ENCODE measurements at places on chromosomes 11 and 22.
A peak's percentile ranks its signal among the peaks of the same experiment; 100 is the strongest.

DNA sequence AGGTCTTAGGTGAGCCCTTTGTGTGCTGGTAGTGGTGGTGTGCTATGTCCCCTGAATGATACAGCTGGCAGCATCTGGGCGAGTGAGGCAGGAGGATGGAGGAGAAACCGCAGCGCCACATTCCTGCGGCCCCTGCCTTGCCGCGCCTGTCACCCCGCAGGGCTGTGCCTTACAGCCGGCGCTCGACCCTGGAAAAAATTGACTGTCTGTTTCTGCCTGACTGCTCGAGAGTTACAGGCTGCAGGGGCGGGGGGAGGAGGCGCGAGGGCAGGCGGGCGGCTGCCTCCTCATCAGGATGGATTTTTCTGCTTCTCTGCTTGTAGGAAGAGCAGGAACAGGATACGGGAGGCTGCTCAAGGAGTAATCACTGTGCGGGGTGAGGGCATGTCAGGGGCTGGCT lies 443.4 kb downstream of the MIAT start:
- no peaks in the 10 kb centered on the region for H3K36me3 ChIP-seq
- DNase-seq, result no peak
- no peaks in the 10 kb centered on the region for H3K27me3 ChIP-seq
- H3K4me3 ChIP-seq, result peak overlapping the region; percentile 9
- H3K27ac ChIP-seq, result no peak overlapping the region
- H3K4me1 ChIP-seq, result no peaks in the 10 kb centered on the region

DNA sequence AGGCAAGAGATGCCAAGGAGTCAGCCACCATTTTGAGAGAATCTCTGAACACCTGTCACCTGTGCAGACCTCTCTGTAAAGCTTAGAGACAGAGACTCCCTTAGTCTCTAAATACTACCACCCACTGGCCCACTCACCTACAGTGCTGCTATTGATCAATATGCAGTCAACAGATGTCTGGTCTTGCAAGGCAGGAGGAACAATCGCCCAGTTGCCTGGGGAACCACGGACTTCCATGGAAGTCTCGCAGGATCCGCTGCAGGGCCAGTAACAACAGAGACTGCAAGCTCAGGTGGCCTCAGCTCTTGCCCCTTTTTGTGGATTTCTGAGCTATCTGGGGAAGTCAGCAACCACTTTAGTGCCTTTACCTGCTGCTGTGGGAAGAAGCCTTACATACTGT lies 195.1 kb downstream of the OPCML start:
- no peak for DNase-seq
- H3K27ac ChIP-seq, result no peak overlapping the region
- H3K4me3 ChIP-seq, result no peak overlapping the region
- no peaks in the 10 kb centered on the region for H3K4me1 ChIP-seq
- H3K36me3 ChIP-seq, result no peaks in the 10 kb centered on the region
- H3K27me3 ChIP-seq, result no peaks in the 10 kb centered on the region

- DNase-seq, result no peak
- H3K36me3 ChIP-seq, result no peaks in the 10 kb centered on the region
- H3K27me3 ChIP-seq, result no peaks in the 10 kb centered on the region
- peak overlapping the region; percentile 93 for H3K27ac ChIP-seq
Measured at GRCh38 chr22:37675930-37676735, 697 bp downstream of the LGALS1 start.

- H3K36me3 ChIP-seq, result no peaks in the 10 kb centered on the region
- peak overlapping the region; percentile 58 for H3K4me3 ChIP-seq
- H3K27me3 ChIP-seq, result no peaks in the 10 kb centered on the region
- DNase-seq, result peak; percentile 37
- H3K27ac ChIP-seq, result peak overlapping the region; percentile 73
Measured at GRCh38 chr22:35894464-35894878, 134.2 kb downstream of the RBFOX2 start.

DNA sequence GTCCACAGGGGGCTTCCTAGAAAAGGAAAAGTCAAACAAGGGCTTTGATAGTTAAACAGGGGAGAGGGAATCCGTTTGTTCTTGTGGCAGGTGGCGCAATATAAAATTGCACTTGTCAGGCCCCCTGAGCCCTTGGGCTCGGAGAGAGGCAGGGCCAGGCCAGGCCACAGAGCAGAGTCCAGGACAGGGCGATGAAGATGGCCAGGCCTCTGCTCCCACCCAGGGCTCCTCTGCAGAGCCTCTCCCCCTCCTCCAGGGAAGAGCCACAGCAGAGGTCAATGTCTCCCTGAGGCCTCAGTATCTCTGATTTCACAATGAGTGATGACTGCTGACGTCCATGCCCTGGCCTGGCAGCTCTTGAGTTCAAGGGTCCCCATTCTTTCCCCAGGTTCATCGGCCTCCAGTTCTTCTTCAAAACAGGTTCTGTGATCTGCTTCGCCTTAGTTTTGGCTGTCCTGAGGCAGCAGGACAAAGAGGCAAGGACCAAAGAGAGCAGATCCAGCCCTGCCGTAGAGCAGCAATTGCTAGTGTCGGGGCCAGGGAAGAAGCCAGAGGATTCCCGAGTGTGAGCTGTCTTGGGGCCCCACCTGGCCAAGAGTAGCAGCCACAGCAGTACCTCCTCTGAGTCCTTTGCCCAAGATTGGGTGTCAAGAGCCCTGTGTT lies 36.4 kb upstream of the TPBGL start:
- no peaks in the 10 kb centered on the region for H3K4me1 ChIP-seq
- no peaks in the 10 kb centered on the region for H3K36me3 ChIP-seq
- no peak for DNase-seq
- H3K4me3 ChIP-seq, result no peak overlapping the region

DNA sequence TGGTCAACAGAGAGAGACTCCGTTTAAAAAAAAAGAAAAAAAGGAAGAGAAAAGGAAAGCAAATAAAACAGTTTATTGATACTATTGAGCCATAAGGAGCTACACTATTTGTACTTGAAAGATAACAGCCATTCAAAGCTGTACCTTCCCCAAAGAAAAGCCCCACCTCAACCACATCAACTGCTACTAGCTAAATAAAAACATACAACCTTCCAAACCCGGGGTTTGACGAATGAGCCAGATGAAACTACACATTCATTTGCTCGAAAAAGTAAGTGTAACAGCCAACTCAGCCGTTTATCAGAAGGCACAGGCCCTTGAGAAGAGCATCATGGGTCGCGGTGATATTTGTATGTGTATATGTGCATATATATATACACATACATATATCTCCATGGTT lies 78.4 kb downstream of the SIK3 start:
- H3K27me3 ChIP-seq, result no peaks in the 10 kb centered on the region
- no peak overlapping the region for H3K27ac ChIP-seq
- no peak overlapping the region for H3K4me3 ChIP-seq
- H3K4me1 ChIP-seq, result no peaks in the 10 kb centered on the region

- no peak overlapping the region for H3K4me3 ChIP-seq
- no peak overlapping the region for H3K27ac ChIP-seq
- no peak for DNase-seq
- no peaks in the 10 kb centered on the region for H3K4me1 ChIP-seq
Measured at GRCh38 chr11:26976389-26976788, 17.5 kb upstream of the FIBIN start.

- H3K4me1 ChIP-seq, result peaks cover 15% of the 10 kb centered on the region
- H3K27me3 ChIP-seq, result no peaks in the 10 kb centered on the region
- no peak for DNase-seq
Measured at GRCh38 chr11:45158891-45159605, 12.6 kb downstream of the PRDM11 start.

DNA sequence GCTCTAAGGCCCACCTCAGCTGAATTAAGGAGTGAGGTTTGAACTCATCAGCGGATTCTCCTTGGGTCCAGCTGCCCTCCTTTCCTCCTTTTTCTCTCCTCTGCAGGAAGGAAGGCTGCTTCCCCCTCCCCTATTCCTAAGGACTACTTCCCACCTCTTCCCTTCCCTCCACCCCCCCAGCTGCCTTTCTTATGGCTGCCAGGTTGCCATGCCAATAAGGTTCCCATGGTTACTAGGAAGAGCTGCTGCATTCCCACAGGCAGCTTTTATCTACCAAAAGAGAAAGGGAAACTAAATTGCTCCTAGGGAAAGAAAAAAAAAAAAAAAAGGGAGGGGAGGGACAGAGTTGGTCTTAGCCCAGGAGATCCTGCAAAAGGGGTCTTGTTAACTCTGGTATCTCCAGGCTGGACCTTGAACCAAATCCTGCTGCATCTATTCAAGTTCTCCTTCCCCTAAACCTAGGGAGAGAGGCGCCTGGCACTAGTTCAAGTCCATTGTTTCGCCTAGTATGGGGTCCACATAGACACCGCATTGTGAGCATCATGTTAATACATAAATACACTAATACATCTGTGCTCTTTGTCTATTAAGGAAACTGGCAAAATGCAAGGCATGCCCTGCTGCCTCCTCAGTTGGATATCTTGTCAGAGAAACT lies 21.2 kb upstream of the FEZ1 start:
- no peak overlapping the region for H3K27ac ChIP-seq
- no peaks in the 10 kb centered on the region for H3K36me3 ChIP-seq
- H3K4me3 ChIP-seq, result no peak overlapping the region
- H3K4me1 ChIP-seq, result no peaks in the 10 kb centered on the region

DNA sequence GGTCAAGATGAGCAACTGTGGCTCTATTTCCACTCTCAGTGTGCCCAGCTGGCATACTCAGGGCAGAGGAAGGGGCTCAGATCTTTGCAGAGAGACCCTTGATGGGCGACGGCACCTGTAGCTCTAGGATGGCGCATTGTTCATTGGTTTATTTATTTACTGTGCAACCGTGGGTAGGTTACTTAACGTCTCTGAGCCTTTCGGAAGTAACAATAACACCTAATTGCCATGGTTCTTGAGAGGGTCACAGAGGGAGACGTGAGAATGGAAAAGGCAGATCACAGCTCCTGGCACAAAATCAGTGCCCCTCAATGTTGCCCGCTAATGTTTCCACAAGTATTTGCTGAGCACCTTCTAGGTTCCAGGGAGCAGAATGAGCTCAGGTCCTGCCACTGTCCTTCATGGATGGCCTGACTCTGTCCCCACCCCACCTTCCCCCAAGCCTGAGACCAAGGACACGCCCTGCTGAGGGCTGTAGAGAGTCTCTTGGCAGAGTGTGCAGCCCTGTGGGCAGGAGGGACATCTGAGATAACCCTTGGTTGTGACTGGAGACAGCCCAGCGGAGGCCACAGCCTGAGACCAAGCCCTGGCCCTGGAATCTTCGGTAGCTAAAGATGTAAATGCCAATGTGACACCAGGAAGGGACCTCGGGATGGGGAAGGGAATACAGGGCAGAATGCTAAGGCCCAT lies 780 bp upstream of the ALDH3B2 start:
- no peaks in the 10 kb centered on the region for H3K27me3 ChIP-seq
- peak overlapping the region; percentile 88 for H3K27ac ChIP-seq
- DNase-seq, result no peak
- H3K36me3 ChIP-seq, result no peaks in the 10 kb centered on the region

DNA sequence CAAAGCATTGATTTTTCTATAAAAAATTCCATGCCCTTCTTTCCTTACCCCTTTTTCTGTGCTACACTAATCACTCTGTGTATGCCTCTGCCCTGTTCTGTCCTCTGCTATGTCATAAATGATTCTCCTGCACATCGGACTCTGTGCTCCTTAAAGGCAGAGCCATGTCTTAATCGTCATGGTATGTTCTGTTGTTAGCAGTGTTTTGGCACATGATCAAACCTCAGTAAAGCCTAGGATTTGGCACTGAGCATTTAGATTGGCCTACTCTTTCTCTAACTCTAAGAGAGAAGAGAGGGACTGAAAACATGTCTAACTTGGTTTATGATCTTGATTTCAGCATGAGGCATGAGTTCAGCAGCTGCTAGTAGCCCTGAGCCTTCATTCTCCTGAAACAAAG lies 266.9 kb downstream of the AASDHPPT start:
- H3K27me3 ChIP-seq, result no peaks in the 10 kb centered on the region
- no peak overlapping the region for H3K4me3 ChIP-seq
- no peak overlapping the region for H3K27ac ChIP-seq
- no peaks in the 10 kb centered on the region for H3K4me1 ChIP-seq

GRCh38 chr11:30936491-30936890 lies 350.3 kb upstream of the MPPED2 start:
- H3K36me3 ChIP-seq, result no peaks in the 10 kb centered on the region
- no peak for DNase-seq
- no peaks in the 10 kb centered on the region for H3K27me3 ChIP-seq
- H3K27ac ChIP-seq, result no peak overlapping the region

- DNase-seq, result no peak
- no peak overlapping the region for H3K4me3 ChIP-seq
- no peaks in the 10 kb centered on the region for H3K4me1 ChIP-seq
Measured at GRCh38 chr11:11324090-11324489, 29.0 kb downstream of the CSNK2A3 start.
